ENCODE measurements at places on chromosomes 1 and 21.
A peak's percentile ranks its signal among the peaks of the same experiment; 100 is the strongest.

DNA sequence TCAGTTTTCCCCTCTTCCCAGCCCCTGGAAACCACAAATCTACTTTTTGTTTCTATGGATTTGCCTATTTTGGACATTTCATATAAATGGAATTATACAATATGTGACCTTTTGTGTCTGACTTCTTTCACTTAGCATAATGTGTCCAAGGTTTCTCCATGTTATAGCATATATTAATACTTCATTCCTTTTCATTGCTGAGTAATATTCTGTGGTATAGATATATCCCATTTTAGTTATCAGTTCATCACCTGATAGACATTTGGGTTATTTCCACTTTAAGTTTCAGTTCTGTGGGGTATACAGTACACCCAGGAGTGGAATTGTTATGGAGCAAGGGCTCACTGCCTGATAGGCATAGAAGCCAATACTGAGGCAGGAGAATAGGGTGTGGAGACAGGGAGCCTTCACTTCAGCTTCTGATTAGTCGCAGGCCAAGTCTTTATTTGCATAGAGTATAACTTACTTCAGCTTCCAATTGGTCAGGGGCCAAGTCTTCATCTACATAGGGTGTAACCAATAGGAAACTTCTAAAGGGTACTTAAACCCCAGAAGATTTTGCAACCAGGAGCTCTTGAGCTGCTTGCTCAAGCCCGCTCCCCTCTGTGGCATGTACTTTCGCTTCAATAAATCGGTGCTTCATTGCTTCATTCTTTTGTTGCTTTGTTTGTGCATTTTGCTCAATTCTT, 8.3 kb upstream of the NVL start:
- no peak for DNase-seq

GRCh38 chr1:57026624-57027354, 61.0 kb upstream of the C8B start:
- no peak for DNase-seq

GRCh38 chr1:159291424-159291823, 10.7 kb upstream of the FCER1A start:
- no peak for DNase-seq

DNA sequence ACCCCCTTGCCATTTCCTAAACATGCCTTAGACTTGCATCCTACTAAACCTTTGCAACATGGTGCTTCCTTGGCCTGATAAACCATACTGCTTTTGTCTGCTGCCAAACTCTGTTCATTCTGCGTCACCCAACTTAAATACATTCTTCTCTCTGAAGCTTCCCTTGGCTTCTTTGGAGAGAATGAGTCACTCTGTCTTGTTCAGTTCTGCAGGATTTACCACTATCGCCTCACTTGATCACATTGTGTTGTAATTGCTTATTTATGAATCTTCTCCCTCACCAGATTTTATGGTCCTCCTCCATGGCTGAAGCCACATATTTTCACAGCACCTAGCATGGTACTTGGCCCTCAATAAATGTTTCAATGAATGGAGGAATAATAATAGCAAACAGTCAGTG, 21.7 kb upstream of the TUT4 start:
- DNase-seq = no peak

GRCh38 chr1:181091309-181092040, 3.0 kb downstream of the IER5 start:
- DNase-seq = no peak

GRCh38 chr1:208965351-208965750, 618.2 kb upstream of the CAMK1G start:
- no peak for DNase-seq

DNA sequence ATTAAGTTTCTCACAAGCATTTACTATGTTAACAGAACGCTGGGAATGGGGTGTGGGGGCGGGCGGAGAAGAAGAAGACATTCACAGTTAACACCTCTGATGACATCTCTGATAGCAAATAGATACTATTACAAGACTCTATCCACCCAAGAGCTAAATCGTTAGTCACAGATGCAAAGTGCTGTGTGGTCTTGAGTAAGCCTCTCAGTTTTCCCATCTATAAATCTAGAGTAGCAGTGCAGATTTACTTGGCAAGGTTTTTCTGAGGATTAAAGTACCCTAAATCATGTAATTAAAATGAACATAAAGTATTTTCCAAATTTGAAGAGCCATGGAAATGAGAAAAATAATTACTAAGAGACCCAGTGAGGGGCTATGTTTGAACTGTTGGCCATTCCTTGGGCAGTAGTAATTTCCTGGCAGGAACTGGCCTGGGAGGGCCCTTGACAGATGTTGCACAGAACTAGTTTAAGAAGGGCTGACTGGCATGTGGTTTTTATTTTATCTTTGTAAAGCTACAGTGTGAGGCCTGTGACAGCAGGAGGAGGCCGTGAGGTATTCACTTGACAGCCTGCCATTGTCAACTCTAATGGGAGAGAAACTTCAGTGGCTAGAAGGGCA, 58.7 kb upstream of the APOBEC4 start:
- DNase-seq = no peak

GRCh38 chr1:55275151-55275748, 60.1 kb upstream of the USP24 start:
- no peak for DNase-seq

- no peak for DNase-seq
Observed at GRCh38 chr1:212669600-212669999, 30.0 kb downstream of the BATF3 start.

GRCh38 chr1:81548918-81549587, 251.7 kb upstream of the ADGRL2 start:
- DNase-seq = peak; percentile 44

- DNase-seq = no peak
Observed at GRCh38 chr21:45114475-45114874, 40.1 kb downstream of the ADARB1 start.

DNA sequence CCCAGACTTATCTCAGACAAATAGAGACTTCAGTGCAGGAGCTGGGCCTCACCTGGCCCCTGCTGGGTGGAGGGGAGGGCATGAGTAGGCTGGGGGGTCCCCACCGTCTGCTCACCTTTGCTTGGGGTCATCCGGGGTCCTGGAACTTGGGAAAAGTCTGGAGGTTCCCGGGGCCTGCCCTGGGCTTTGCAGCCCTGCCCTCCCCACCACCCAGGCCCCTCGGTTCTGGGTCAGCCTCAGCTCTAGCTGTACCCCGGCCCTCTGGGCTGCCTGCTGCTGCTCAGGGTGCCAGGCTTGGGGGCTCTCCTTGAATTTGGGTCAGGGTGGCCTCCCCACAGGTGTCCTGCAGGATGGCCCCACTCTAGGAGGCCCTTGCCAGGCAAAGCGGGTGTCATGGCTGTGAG, 2.4 kb upstream of the TMEM52 start:
- DNase-seq = no peak

DNA sequence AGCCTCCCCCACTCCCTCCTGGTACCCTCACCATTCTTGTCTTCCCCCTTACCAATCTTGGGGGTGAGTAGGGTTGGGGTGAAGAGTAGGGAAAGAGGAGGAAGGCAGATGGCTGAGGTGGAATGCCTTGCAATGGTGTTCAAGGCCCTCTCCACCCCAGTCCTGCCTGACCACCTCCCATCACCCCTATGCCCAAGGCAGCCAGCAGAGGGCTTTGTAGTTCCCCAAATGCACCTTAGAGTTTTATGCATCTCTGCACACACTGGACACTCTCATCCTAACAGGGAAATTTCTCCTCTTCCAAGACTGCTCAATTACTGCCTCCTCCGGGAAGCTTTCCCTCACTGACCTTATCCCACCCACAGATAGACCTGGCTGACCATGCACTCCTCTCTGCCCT, 15.4 kb downstream of the KIF17 start:
- no peak for DNase-seq

DNA sequence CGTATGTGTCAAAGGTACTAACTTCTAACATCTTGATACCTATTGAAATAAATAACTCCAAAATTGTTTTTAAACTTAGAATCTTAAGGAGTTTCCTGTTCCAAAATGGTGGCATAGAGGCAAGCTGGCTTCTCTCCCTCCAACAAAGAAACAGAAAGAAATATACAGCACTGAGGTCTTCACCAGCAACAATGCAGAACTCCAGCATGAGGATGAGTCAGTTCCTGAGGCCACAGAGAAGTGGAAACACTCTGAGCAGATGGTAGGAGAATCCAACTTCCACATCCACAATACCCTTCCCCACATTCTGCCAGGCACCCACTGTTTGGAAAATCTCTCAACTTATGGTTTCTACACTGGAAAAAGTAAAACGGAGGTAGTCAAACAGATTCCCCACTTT, 12.2 kb upstream of the PPIH start:
- DNase-seq = no peak

DNA sequence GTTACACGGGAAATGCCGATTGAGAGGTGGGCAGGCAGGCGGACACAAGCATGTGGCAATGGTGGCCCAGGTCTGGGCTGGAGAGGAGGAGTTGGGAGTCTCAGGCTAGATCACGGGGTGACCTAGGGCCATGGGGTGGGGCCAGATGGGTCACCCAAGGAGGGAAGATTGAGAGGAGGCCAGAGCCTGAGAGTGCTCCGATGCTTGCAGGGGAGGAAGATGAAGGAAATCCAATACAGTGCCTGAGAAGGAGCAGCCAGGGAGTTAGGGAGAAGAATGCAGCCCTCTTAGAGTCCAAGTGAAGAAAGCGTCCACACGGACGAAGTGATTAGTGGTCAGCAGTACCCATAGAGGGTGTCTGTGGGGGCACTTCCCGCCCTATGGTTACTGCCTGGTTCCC, 61.4 kb upstream of the FAM3B start:
- DNase-seq = no peak

- DNase-seq = no peak
Observed at GRCh38 chr1:167797015-167797414, 75.2 kb downstream of the MPZL1 start.

DNA sequence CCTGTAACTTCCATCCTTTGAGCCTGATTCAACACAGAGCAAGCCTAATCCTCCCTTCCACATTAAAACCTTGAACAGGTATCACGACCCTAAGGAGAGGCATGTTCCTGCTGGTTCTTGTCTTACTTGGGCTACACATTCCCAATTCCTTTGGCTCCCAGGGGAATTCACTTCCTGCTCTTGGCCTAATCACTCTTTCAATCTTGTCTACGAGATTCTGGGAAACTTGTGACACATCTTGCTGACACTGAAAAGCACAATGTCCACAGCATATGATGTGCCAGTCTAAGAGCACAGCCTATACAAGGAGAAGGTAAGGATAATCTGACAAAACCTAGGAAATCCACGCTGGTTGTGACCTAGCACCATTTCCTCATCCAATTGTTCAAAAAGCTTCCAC, 163.9 kb downstream of the GABPA start:
- DNase-seq = no peak

DNA sequence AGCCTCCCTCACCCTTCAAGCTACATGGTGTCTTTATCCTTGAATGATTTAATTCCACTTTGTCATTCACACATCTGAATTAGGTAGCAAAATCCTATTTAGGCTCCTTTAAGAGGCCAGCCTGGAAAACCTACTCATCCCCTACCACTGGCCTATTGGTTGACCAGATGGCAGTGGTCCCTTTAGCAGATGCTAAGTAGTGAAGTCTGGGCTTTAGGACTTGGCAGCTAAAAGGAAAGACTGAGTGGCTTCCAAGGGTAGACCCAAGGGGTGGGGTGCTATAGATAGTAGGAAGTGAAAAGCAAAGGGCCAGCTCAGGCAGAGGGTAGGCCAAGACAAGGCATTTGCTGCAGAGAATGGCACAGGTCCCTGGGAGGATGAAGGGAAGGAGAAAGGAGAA, 46.6 kb downstream of the KCNJ6 start:
- DNase-seq = no peak

GRCh38 chr1:177915641-177916040, 54.2 kb downstream of the SEC16B start:
- DNase-seq = no peak

- DNase-seq = no peak
Observed at GRCh38 chr21:14317507-14317906, 65.4 kb downstream of the HSPA13 start.

DNA sequence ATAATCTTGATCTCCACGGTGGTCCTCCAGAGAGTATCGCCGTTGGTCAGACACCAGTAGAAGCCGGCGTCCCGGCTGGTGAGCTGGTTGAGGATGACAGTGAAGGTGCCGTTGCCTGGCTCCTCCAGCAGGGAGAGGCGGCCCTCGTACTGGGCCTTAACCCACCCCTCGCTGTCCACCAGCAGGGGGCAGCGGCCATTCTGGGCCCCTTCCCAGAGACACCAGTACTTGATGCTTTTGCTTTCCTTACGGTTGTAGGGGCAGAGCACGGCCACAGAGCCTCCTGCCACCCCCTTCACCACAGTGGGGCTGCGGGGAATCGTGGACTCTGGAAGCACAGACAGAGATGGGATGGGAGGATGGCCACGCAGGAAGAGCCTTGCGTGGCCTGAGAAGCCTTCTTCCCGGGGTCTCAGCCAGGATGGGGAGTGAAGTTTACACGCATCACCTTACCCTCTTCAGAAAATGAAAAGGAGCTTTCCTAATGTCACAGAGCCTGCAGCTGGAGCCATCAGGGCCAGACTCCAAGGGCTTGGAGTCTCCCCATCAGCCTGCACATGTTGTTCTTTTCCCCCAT, 10.7 kb downstream of the PIGR start:
- DNase-seq = no peak

GRCh38 chr1:11645670-11646265, 8.5 kb downstream of the FBXO2 start:
- no peak for DNase-seq

DNA sequence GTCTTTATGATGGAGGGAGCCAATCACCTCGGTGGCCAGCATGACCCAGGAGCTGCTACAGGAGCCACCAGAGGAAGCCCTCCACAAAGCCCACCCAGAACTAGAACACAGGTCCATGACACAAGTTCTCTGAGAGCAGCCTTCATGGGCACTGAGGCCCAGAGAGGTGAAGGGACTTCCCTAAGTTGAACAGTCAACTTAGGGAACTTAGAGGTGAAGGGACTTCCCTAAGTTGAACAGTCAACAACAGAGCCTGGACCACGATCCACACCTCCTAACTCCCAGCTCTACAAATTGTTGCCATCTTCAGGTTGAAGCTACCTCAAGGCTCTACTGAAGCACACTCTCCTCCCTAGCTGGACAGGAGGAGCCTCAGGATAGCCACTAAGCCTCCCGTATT, 132.7 kb downstream of the CCDC185 start:
- no peak for DNase-seq

GRCh38 chr1:44053394-44053793, 22.1 kb upstream of the SLC6A9 start:
- DNase-seq = no peak

GRCh38 chr1:198275597-198275996, 118.8 kb downstream of the NEK7 start:
- no peak for DNase-seq

DNA sequence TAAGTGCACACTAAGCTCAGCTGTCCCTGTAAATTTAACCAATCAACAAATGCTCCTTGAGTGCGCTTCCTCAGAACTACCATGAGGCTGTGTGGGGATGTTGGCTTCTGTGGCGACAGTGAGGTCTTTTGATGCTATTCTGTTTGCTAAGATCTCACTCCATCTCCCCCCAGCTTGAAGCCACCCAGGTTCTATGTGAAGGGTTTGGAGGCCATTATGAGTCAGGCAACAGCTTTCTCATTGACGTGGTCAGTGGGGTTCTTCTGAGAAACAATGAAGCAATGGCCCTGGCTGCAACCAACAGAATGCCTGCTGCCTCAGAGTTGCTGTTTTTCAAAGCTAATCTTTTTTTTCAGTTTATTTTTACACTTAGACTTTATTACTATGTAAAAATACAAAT, 205.5 kb downstream of the PTBP2 start:
- DNase-seq = no peak

All from GM12864 (cell line).